ENCODE measurements at places on chromosomes 7 and 10.

GRCh38 chr10:118732245-118733165, 22.3 kb downstream of the CACUL1 start:
- H3K27me3 ChIP-seq: no peaks in the 10 kb centered on the region
- peaks cover 58% of the 10 kb centered on the region for H3K4me1 ChIP-seq
- H3K36me3 ChIP-seq: no peaks in the 10 kb centered on the region
- H3K4me3 ChIP-seq: no peak overlapping the region
- DNase-seq: no peak

DNA sequence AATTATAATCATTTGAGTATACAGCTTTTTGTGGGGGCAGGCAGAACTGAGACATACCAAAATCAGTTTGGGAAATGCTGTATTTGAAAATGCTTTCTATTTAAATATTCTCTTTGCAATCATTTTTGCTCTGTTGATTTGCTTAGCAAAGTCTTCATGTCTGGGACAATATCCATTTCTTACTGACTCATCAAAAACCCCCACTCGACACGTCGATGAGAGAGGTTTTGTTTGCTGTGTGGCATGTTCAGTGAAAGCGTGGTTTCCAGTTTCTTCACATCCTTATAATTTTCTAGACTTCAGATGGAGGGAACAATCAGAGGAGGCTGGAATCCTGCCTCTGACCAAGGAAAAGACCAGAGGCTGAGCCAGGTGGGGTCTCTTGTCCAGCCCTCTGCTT, 28.9 kb downstream of the HTRA1 start:
- H3K27ac ChIP-seq: peak overlapping the region; percentile 27
- H3K36me3 ChIP-seq: peaks cover 5% of the 10 kb centered on the region
- no peak overlapping the region for H3K4me3 ChIP-seq
- peaks cover 65% of the 10 kb centered on the region for H3K4me1 ChIP-seq
- no peak for DNase-seq
- H3K27me3 ChIP-seq: no peaks in the 10 kb centered on the region

GRCh38 chr7:22845221-22845834, 22.7 kb upstream of the TOMM7 start:
- H3K4me1 ChIP-seq: peaks cover 5% of the 10 kb centered on the region
- no peak overlapping the region for H3K27ac ChIP-seq
- H3K36me3 ChIP-seq: no peaks in the 10 kb centered on the region
- DNase-seq: no peak

GRCh38 chr7:25686493-25686892, 458.2 kb upstream of the NPVF start:
- peaks cover 7% of the 10 kb centered on the region for H3K4me1 ChIP-seq
- no peak overlapping the region for H3K27ac ChIP-seq
- no peak overlapping the region for H3K4me3 ChIP-seq
- DNase-seq: no peak

DNA sequence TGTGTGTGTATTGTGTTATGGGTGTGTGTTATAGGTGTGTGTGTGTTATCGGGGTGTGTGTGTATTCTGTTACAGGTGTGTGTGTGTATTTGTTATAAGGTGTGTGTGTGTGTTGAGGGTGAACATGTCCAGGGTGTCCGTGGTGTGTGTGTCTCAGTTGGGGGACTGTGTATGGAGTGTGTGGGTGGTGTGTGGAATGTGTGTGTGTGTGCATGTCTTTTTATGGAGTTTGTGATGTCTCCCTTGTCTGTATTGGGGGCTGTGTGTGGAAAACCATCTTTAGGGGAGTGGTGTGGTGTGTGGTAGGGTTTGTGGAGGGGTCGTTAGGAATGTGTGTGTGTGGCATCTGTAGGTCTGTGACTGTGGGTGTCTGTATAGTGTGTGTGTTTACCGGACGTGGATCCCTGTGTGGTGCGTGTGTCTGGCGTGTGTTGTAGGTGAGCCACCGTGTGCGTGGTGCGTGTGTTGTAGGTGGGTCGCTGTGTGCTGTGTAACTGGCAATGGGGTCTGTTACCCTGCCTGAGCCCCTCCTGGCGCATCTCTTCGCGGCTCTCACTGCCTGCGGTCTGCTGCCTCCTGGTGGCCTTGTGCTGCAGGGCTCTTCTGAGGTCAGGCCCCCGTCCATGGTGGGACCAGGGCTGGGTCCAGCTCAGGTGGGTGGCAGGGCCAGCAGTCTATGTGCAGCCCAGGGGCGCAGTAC, 61.7 kb downstream of the PALD1 start:
- no peak overlapping the region for H3K4me3 ChIP-seq
- H3K4me1 ChIP-seq: no peaks in the 10 kb centered on the region
- H3K27me3 ChIP-seq: no peaks in the 10 kb centered on the region
- DNase-seq: no peak
- H3K36me3 ChIP-seq: no peaks in the 10 kb centered on the region

- no peak overlapping the region for H3K27ac ChIP-seq
- no peaks in the 10 kb centered on the region for H3K4me1 ChIP-seq
- no peak overlapping the region for H3K4me3 ChIP-seq
- DNase-seq: no peak
Observed at GRCh38 chr7:141685285-141686023, 16.5 kb downstream of the DENND11 start.

Measured in suprapubic skin (tissue), 4 donors.